ENCODE measurements at places on chromosomes 1 and 21. TPM values are rescaled to one million over a fixed set of nuclear protein-coding genes. Genes with fewer than 3 reads are reported as not detected.

The TNFSF18 gene
- 0.09 TPM for total RNA-seq

DNA sequence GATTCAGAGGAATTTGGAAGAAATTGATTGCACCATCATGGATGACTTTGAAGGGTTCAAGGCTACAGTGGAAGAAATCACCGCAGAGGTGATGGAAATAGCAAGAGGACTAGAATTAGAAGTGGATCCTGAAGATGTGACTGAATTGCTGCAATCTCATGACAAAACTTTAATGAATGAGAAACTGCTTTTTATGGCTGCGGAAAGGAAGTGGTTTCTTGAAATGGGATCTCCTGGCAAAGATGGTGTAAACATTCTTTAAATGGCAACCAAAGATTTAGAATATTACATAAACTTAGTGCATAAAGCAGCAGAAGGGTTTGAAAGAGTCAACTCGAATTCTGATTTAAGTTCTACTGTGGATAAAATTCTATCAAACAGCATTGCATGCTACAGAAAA is 698.6 kb downstream of the PLA2G4A start:
- no peak for DNase-seq

- no peak for DNase-seq
Observed at GRCh38 chr1:106366627-106367319, 689.7 kb upstream of the PRMT6 start.

- DNase-seq: no peak
Observed at GRCh38 chr1:62941780-62942179, 157.8 kb downstream of the ATG4C start.

- DNase-seq: peak; percentile 58
Observed at GRCh38 chr1:19811206-19811851, 3.8 kb downstream of the RNF186 start.

The BCL2L15 gene
- total RNA-seq: not detected

- DNase-seq: peak; percentile 48
Observed at GRCh38 chr1:228753786-228754360, 18.6 kb downstream of the RHOU start.

DNA sequence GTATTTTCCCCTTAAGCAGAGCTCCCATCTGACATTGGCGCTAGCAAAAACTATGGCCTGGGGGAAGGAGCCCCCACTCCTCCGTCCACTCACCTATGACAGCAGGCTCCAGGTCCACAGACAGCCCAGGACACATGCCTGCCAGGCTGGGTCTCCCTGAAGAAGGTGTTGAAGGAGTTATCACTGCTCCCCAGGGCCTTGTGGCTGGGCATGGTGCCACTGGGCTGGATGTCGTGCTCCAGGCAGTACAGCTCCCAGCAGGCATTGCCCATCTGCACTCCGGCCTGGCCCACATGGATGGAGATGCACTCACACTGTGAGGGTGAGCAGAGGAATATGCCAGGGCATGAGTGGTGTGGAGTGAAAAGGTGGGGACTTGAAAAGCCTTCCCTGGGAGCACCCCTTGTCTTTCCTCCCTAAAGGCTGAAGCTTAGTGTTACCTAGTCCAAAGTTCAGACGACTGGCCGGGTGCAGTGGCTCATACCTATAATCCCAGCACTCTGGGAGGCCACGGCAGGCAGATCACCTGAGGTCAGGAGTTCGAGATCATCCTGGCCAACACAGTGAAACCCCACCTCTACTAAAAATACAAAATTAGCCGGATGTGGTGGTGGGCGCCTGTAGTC is 30.0 kb downstream of the RABIF start:
- peak; percentile 28 for DNase-seq

DNA sequence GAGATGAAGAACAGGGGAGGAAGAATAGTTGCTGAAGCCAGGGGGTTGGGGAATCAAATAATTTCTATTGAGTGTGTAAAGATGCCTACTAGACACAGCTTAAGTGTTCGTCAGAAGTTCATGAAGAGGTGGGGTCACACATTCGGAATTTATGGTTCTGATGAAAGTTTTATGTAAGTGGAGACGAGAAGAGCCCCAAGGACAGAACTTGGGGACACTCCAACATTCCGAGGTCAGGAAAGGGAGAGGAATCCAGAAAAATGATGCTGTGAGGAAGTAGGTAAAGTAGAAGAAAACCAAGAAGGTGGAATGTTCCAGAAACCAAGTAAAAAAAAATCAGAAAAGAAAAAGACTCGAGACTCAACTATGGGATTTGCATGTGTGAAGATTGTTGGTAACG is 272.5 kb downstream of the SIPA1L2 start:
- DNase-seq: no peak

- DNase-seq: peak; percentile 83
Observed at GRCh38 chr1:223500560-223501425, 107.6 kb downstream of the CCDC185 start.

- DNase-seq: no peak
Observed at GRCh38 chr21:15653710-15654109, 76.1 kb upstream of the USP25 start.

DNA sequence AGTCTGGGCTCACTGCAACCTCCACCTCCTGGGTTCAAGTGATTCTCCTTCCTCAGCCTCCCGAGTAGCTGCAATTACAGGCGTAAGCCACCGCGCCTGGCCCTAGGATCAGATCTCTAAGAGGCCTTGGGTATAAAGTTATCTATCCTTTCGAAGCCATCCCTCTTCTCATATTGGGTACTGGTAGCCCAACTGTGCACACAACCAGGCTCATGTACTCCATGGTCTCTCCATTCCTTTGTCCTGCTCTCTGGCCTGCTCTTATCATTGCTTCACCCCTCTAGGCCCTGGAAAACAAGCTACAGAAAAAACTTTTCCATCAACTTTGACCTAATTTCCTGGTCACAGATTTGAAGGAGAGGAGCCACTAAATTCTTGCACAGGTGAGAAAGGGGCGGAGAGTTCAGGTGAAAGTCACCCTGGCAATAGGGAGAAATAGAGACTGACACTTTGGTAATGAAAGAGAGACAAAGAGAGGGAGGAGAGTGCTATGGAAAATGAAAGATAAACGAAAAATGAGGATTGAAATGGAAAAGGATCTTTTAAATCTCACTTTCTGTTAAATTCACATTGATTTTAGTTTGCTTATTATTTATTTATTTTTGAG is 6.0 kb downstream of the TXNIP start:
- no peak for DNase-seq

DNA sequence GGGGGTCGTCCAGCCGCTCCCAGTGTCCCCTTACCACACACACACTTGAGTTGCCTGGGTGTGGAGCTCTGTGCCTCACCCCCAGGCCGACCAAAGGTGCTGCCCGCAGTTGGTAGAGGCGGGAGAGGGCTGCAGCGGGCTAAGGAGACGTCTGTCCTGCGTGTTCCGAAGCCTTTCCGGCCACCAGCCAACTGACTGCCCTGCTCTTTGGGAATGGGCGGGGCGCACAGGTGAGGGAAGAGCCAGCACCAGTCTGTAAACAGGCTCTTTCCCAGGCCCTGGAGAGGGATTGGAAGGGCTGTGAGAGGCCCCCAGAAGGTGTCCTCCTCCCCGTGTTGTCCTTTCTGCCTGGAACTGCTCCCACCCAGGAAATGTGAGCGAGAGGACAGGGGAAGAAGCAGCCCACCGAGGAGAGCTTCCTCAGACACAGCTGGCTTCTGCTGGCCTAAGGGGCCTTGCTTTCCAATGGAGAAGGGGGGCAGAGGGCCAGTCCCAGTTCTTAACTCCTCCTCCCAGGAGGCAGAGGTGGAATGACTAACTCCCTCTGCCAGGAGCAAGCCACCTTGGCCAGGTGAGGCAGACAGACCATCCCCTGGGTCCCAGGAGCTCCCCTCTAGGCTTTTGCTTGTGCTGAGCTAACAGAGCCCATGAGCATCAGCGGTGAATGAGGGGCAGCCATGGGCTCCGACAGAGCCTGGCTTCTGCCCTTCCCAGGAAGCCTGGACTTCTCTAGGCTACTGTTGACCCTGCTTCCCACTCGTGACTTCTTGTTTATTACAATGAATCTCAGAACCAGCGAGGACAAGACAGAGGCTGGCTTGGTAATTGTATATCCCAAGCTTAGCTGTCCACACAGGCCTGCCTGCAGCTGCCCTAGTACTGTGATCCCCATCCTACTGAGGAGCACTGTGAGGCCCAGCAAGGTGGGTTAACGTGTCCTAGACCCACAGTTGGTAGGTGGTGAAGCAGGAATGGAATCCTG is 158.1 kb upstream of the COA6 start:
- no peak for DNase-seq

The WNT4 gene
- total RNA-seq: not detected

The TAL1 gene
- total RNA-seq: 0.08 TPM

The BNIPL gene
- 0.18 TPM for total RNA-seq

The MAP1LC3C gene
- total RNA-seq: 0.09 TPM

GRCh38 chr1:21451212-21451611 is 11.3 kb downstream of the NBPF3 start:
- DNase-seq: peak; percentile 86

GRCh38 chr21:19340954-19341353 is 937.4 kb upstream of the TMPRSS15 start:
- no peak for DNase-seq

The PRKCZ gene
- total RNA-seq: 1.6 TPM

DNA sequence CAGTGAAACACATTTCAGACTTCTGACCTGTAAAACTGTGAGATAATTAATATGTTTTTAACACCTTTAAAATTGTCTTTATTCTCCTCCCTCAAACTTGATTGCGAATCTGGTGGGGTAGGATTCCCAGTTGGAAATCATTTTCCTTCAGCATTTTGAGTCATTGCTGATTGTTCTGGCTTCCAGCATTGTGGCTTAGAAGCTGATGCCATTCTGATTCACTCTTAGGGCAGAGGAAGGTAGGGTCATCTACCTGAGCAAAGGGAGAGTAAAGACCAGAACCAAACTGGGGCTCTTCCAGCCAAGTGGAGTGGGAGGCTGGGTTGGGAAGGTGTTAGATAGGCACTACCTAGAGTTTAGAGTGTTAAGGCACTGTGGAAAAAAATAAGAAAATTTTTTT is 61.2 kb downstream of the MPZL1 start:
- DNase-seq: no peak

- DNase-seq: no peak
Observed at GRCh38 chr21:31255896-31256295, 88.2 kb downstream of the TIAM1 start.

DNA sequence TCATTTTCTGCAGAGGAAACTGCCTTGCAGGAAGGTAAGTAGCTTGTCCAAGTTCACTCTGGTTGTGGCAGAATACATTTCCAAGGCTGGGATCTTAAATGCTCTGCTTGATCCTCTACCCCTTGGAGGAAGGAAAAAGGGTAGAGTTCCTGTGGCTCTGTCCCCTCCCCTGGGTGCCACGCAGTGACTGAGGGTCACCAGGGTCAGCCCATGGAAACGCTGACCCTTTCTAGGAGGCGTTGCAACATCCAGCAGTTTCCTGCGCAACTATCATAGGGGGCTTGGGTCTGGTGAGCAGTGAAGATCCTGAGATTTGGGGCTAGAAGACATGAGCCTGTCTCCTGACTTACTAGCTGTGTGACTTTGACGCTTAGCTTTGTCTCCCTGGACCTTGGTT is 29.4 kb upstream of the EPS8L3 start:
- DNase-seq: no peak

DNA sequence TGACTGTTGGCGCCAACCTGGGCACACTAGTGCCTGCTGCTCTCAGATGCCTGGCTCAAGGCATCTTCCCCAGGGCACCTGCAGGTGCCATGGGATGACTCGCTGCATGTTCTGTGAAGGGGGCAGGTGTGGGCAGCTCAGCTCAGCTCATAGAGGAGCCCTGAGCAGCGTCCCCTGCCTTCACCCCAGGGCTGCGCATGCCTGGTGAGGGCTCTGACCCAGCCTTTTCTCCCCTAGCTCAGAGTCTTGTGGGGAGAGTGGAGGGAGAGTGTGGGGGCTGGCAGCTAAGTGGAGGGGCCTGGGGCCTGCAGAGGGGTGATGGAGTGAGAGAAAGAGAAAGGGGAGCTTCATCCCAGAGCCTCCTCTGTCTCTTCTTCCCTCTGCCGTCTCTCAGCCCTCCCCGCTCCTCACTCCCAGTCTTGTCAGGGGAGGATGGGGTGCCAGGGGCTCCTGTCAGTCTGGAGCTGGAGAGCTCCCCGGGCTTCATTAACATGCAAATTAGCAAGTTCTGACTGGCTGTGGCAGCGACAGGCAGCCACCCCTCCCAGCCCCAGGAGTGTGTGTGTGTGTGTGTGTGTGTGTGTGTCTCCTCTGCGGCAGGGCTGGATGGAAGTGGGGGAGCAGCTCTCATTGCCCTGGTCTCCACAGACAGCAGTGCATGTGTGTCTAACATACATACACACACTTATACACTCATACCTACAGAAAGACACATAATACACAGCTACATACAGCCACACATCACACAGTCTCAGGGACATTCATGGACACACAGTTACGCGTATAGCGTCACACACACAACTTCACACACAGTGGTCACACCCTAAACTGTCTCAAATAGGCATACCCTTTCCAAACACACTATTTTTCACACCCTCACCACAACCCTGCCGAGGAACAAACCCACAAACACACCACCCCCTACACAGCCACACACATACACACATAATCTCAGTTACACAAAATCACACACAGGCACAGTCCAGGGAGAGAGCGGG is 34.0 kb downstream of the FOXO6 start:
- DNase-seq: no peak

DNA sequence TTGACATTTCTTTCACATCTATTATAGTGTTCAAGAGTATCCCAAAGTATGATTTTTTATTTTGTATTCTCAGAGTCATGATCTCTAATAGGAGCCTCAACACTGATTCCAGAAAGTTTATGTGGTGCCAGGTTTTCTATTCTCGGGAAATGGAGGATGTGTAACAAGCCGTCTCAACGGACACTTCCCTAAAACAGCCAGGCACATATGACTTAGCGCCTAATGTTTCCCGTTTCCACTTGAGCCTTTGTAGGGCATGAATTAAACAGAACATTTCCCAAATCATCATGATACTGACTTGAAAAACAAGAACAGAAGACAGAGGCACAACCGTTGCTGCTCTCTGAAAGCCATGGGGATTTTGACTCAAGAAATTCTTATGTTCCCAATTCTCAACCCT is 8.0 kb downstream of the CYYR1 start:
- DNase-seq: no peak

The DMRTB1 gene
- total RNA-seq: not detected

The LCE1E gene
- not detected for total RNA-seq

DNA sequence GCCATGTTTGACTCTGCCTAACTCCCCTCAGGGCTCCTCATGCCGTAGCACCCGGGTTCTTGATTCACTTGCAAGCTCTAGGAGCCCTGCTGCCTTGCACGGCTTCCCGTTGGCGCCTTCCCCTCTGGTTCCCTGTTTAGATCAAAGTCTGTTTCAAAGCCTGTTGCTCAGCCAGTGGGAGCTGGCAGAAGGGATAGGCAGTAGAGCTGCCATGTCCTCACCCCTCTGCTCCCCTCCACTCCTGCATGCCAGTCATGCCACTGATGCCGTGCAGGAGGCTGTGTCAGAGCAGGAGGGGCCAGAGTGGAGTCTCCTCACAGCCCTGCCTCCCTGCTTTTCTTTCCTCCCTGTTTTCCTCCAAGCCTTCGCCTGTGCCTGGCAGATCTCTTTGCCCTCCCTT is 26.5 kb downstream of the HMGCS2 start:
- peak; percentile 8 for DNase-seq

The FAM163A gene
- not detected for total RNA-seq

- DNase-seq: no peak
Observed at GRCh38 chr1:167792188-167792565, 70.4 kb downstream of the MPZL1 start.

The CHML gene
- 2.8 TPM for total RNA-seq

All from fibroblast of the aortic adventitia (primary cell).